ENCODE measurements at places on chromosomes 11 and 22.

DNA sequence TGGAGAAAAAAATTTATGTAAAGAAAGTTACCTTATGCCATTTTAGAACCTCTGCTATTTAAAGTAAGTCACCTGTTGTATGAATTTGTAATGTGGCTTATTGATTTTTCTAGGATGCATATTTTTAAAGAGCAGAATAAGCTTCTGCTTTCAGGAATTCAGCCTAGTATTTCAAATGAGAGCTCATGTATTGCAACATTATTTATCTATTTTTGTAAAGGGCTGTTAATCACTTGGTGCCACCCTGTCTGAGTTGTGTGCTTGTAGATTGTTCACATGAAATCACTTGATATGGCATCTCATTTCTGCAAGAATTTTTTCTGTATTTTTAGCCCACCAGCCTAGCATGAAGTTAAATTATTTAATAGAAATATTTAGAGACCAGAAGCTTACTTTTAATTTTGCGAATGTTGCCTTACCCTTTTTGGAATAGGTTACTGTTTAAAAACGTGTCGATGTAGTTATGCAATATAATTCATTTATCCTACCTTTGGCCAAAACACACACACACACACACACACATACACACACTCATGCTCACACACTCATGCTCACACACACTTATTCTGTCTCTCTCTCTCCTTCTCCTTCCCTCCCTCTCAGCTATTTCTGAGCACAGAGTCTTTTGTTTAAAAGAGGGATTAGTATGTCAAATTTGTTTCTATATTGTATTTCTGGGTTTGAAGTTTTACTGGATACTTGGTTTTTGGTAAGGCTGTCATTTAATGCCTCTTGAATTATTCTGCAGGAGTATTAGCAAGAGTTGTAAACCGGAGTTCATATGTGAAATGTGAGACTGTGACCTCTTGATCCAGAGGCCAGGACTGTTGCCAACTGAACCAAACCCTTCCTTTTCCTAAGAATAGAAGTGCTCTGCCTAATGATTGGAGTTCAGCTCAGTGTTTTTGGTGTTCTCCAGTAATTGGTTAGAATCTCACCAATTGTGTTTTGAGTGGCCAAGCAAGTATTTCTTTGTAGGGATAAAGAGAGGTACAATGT, 34.4 kb downstream of the YAP1 start:
- DNase-seq, result no peak

GRCh38 chr11:14703731-14704130, 60.1 kb downstream of the PDE3B start:
- no peak for DNase-seq

DNA sequence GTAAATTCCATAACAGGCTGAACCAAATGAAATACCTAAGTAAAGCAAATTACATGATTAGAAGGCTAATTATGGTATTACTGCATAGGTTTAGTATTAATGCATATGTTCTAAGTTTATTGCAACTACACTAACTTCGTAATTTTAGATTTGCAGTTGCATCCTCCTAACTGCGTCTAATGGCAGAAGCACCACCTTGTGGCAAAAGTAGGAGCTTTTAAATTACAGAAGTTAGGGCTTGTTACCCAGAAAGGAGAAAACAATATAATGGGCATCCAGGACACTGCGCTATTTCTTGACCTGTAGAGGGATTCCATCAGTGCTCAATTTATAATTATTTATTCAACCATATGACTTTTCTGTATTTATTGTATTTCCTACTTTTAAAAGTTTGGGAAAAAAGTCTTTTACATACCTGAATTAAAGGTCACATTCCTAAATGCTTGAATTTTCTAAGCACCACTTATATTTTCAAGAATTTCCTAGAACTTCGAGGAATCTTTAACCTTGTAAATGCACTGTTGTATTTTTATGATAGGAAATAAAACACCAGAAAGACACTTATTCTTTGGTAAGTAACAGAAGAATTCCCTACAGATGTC, 16.3 kb upstream of the GPR83 start:
- no peak for DNase-seq

GRCh38 chr11:78209478-78209877, 20.8 kb downstream of the USP35 start:
- no peak for DNase-seq

- no peak for DNase-seq
Measured at GRCh38 chr11:60916669-60917206, 2.8 kb downstream of the TMEM109 start.

GRCh38 chr11:121557348-121557747, 104.6 kb upstream of the SORL1-AS1 start:
- no peak for DNase-seq

- DNase-seq, result no peak
Measured at GRCh38 chr11:78952890-78953289, 378.2 kb upstream of the NARS2 start.

DNA sequence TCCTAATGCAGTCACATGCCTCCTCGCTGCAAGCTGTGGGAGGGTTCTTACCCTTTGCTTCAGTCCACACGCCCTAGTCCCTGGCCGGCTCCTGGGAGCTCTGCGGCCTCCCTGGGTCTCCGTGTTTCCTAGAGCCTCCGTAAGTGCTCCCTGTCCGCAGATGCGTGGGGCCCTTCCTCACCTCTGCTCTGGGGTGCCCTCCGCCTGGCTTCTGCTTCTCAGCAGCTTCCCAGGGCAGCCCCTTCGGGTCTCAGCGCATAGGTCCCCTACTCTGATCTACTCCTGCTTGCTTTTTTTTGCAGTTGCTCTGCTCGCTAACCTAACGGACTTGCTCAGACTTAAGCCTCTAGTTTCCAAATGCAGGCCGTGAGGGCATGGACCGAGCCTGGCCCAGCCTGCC, 22.4 kb downstream of the CAPN1 start:
- peak; percentile 31 for DNase-seq

GRCh38 chr11:109939166-109939810, 153.9 kb upstream of the ZC3H12C start:
- no peak for DNase-seq

DNA sequence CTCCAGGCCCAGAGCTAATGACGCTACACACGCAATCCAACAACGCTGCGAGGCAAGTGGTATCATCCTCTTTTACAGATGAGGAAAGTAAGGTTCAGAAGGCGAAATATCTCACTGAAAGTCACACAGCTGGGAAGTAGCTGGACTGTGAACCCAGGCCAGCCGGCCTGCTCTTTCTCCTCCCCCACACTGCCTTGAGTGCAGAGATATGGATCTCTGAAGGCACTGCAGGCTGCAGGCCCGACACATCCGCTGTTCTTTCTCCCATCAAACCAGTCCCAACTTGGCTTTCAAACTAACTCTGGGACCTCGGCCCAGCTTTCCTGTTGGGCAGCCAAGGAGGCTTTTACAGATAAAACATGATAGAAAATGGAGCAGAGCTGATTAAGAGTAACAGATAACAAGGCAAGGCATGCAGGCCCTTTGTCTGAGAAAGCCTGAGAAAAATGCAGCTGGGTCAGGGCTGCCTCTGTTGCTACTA, 64.0 kb upstream of the PTPRJ start:
- peak; percentile 24 for DNase-seq

Data from psoas muscle (tissue), 8 donors.